ENCODE measurements at places on chromosomes 1 and 21.

DNA sequence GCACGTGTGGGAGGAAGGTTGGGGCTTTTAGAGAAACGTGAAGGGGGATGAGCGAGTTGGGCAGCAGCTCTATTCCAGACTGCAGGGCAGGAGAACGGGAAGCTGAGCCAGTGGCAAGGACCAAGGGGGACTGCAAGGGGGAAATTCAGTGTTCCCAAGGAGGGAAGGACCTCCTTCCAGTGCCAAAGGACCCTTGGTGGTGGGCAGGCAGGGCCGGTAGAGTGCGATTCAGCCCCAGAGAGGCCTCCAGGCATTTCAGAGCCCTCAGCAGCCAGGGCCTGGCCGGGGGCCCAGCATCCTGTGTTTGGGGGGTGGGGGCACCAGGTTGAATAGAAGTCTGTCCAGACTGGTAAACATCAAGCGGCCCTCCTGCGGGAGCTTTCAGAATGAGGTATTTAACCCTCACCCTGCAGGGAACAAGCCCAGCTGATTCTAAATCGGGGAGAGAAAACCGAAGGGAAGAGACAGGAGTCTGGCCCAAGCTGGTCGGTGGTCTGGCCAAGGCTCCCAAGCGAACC, 2.3 kb downstream of the COL9A2 start:
- DNase-seq = no peak

- DNase-seq = peak; percentile 26
Measured at GRCh38 chr1:153677718-153678518, 570 bp upstream of the NPR1 start.

- DNase-seq = no peak
Measured at GRCh38 chr1:83910461-83910860, 88.5 kb downstream of the TTLL7 start.

DNA sequence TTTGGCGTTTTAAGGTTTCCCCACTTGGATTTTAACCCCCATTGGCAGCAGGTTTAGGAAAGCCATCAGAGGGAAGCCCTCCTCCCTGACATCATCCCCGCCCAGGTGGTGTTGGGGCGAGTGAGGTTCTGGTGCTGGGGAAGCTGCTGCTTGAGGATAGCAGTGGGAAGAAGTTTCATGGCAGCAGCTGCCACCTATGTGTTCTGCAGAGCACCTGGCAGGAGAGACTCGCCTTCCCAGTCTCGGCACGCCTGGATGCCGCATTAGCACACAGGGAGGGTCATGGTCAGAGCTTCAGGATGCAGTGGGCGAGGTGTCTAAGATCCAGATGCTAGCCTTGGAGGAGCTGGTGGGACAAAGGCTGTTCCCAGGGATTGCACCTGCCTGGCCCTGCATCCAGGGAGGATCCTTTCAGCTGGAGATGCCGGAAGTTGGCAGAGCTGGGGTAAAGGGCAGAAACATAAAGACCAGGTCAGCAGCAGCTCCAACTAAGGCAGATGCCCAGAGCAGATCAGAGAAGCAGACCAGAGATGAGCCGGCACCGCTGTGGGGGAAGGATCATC, 33.9 kb downstream of the ABCG1 start:
- DNase-seq = no peak

GRCh38 chr1:153938996-153939395, 7.5 kb downstream of the DENND4B start:
- no peak for DNase-seq

DNA sequence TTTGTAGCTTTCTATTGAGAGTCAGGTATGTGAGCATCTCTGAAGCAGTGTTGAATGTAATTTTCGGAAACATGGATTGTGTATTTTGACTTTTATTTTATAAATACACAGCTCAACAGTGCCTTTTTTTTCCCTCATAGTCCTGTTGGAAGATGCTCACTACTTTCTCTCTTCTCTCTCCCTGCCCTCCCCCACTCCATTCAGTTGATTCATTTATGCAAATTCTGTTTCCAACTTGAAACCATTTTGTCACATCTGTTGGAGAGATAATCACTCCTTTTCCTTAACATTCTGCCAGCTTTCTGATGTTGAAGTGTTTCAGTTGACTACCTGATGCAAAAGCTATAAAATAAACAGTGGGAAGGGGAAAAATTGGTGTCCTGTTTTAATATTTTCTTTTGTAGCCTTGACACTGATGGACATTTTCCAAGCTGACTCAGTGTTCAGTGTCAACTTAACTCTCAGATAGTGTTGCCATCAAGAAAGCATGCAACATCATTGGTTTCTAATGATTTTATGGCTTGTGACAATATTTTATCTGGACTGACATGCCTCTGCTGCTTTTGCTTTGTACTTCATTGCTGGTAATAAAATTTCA, 194.5 kb downstream of the HS2ST1 start:
- DNase-seq = no peak

GRCh38 chr1:201310986-201311355, 27.7 kb downstream of the PKP1 start:
- DNase-seq = no peak
